Ovary (tissue), 10 donors: ENCODE measurements at places on chromosomes 3 and 15. TPM values are rescaled to one million over a fixed set of nuclear protein-coding genes. Genes with fewer than 3 reads are reported as not detected.

RTP1 gene
- total RNA-seq: not detected

TICRR gene
- 0.31 TPM for total RNA-seq

ARHGAP31 gene
- 21.3 TPM for total RNA-seq

ACP3 gene
- 1.2 TPM for total RNA-seq

HRG gene
- total RNA-seq: not detected

ADGRG7 gene
- not detected for total RNA-seq

CMC1 gene
- 10.3 TPM for total RNA-seq

SERPINI2 gene
- total RNA-seq: 0.83 TPM

KIF23 gene
- 0.96 TPM for total RNA-seq

ZCWPW2 gene
- total RNA-seq: 2.1 TPM

GCNT3 gene
- total RNA-seq: 4.1 TPM

MYO9A gene
- total RNA-seq: 38.0 TPM

ARL8B gene
- 49.8 TPM for total RNA-seq

FAM3D gene
- not detected for total RNA-seq

ZBTB47 gene
- 14.1 TPM for total RNA-seq

ZNF774 gene
- 2.3 TPM for total RNA-seq

IL17RE gene
- 3.6 TPM for total RNA-seq

ARGFX gene
- total RNA-seq: not detected
